ENCODE measurements at places on chromosomes 13 and 19. TPM values are rescaled to one million over a fixed set of nuclear protein-coding genes. Genes with fewer than 3 reads are reported as not detected.

EFNA2 gene
- not detected for total RNA-seq

C19orf47 gene
- total RNA-seq = 19.0 TPM

TPTE2 gene
- not detected for total RNA-seq

DIRAS1 gene
- 0.72 TPM for total RNA-seq

ISOC2 gene
- total RNA-seq = 54.6 TPM

GPR183 gene
- total RNA-seq = not detected

HIF3A gene
- total RNA-seq = not detected

MARK4 gene
- total RNA-seq = 12.9 TPM

MRPS31 gene
- 30.0 TPM for total RNA-seq

TLE6 gene
- total RNA-seq = 1.4 TPM

ZNF793 gene
- 1.7 TPM for total RNA-seq

RGCC gene
- total RNA-seq = 0.58 TPM

B9D2 gene
- total RNA-seq = 16.3 TPM

MYH14 gene
- 6.9 TPM for total RNA-seq

SCGB2B2 gene
- 0.05 TPM for total RNA-seq

SIAH3 gene
- not detected for total RNA-seq

PCP2 gene
- total RNA-seq = not detected

CATSPERD gene
- not detected for total RNA-seq

KIR3DL2 gene
- not detected for total RNA-seq

LRRC63 gene
- total RNA-seq = 0.13 TPM

IGFL3 gene
- not detected for total RNA-seq

TMEM259 gene
- total RNA-seq = 84.4 TPM

FGF9 gene
- not detected for total RNA-seq

RXFP2 gene
- total RNA-seq = 0.29 TPM

KDELR1 gene
- 57.4 TPM for total RNA-seq

ZNF808 gene
- 10.9 TPM for total RNA-seq

RPL21 gene
- 630 TPM for total RNA-seq

SKA3 gene
- 15.4 TPM for total RNA-seq

CLC gene
- not detected for total RNA-seq

All from A375 (cell line).